ENCODE measurements at places on chromosomes 13 and 19.
A peak's percentile ranks its signal among the peaks of the same experiment; 100 is the strongest.

- no peak for DNase-seq
Observed at GRCh38 chr13:50065712-50066111, 50.5 kb downstream of the KCNRG start.

GRCh38 chr19:20313894-20314293 is 146.9 kb downstream of the ZNF486 start:
- DNase-seq, result no peak

GRCh38 chr19:24046550-24046949 is 40.4 kb upstream of the ZNF254 start:
- DNase-seq, result no peak

GRCh38 chr13:33318037-33318436 is 32.5 kb upstream of the STARD13 start:
- no peak for DNase-seq

GRCh38 chr19:35601971-35602370 is 10.6 kb upstream of the HAUS5 start:
- DNase-seq, result no peak

DNA sequence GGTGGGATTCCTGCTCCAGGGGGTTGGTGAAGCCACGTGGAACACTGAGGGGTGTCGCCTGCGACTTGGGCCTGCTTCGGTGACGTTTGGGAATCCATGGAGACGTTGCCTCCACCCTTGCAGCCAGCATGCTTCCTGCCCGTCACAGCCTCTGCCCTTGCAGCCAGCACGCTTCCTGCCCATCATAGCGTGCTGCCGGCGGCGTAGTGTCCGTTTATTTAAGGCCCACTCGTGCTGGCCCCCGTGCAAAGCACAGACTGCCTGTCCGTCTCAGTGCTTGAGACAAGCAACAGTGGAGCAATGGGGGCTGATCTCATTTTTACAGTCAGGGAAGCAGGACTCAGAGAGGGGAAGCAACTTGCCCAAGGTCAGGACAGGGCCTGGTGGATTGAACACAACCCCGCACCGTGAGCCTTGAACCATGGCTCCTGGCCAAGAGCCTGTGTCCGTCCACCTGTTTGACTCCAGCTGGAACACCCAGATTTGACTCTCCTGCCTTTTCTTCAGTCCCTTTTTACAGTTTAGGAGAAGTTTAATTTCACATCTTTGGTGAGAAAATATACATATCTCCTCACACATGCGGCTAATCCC is 149.6 kb downstream of the TEX29 start:
- no peak for DNase-seq

GRCh38 chr19:11496391-11497163 is 9.1 kb downstream of the ZNF653 start:
- peak; percentile 70 for DNase-seq

DNA sequence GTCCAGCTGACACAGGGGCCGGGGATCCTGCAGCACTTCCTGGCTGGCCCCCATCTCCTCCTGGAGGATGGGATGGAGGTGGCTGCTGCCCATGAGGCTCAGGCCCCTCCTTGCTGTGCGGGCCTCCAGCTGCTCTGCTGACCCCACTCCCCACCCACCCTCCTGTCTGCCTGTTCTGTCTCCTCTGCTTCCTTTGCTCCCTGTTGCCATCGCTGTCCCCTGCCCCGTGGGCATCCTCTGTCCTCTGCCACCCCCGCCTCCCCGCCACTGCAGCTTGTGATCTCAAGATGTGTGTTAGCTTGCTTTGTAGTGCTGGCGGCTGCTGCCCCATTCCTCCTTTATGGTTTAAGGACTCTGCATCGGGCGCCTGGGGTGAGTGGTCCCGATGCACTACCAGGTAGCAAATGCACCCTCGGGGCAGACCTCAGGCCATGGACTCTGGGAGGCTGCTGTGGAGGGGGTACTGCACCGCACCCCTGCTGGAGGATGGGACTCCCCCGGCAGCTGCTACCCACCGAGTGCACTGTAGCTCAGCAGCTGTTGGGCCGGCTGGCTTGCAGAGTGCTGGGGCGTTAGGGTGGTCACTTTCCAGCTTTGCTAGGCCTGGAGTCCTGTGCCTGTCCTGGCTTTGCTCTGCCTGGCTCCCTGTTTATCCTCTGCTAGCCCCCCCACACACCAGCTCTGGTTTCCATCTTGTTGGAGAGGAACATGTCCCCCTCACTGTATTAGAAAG is 15.8 kb upstream of the C19orf33 start:
- no peak for DNase-seq

- DNase-seq, result no peak
Observed at GRCh38 chr19:58536852-58537798, 6.7 kb upstream of the TRIM28 start.

DNA sequence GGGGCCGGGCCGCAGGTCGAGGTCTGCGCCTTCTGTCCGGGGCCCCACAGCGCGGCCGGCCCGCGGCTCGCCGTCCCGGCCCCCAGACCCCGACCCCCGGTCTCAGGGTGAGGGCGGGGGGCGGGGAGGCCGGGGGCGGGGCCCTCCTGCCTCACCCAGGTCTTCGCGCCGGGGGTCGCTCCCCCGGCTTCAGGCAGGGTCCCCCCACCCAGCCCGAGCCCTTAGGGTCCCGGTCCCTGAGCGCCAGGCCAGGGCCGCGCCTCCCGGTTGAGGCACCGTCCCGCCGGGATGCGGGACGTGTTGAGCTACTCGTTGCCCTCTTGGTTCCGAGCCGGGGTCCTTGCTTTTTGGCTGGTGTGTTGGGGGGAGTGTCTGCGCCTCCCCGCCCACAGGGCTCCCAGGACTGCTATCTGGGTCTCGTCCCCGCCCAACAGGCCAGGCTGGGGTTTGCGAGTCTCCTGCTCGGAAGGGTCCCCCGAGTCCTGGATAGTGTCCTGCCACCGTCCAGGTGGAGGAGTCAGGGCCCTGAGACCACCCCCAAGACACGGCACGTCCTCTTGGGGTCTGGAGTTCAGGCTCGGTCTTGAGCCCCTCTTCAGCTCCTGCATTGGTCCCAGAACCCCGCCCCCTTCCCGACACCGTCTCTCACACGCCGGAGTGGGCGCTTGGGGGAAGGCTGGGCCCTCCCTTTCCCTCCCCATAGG is 452 bp downstream of the PIAS4 start:
- peak; percentile 49 for DNase-seq

DNA sequence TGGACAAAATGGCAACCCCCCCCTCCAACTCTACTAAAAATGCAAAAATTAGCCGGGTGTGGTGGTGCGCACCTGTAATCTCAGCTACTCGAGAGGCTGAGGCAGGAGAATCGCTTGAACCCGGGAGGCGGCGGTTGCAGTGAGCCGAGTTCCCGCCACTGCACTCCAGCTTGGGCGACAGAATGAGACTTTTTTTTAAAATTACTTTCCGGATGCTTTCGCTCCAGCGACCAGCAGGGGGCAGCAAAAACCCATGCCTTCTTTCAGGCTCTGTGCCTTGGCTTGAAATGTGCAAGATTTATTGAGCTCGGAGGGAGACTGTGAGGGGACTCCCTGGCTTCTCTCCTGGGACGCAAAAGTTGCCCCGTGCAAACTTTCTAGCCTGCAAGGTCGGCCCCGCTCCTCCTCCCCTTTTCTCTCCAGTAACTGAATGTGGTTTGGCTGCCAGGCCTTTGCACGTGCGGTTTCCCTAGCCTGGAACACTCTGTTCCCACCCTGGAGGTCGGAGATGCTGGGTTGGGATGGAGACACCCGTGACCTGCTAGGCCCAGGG is 61.4 kb upstream of the NFIC start:
- DNase-seq, result peak; percentile 73

- no peak for DNase-seq
Observed at GRCh38 chr13:39451301-39451700, 151.7 kb downstream of the LHFPL6 start.

- no peak for DNase-seq
Observed at GRCh38 chr19:44822177-44822576, 13.3 kb downstream of the BCAM start.

DNA sequence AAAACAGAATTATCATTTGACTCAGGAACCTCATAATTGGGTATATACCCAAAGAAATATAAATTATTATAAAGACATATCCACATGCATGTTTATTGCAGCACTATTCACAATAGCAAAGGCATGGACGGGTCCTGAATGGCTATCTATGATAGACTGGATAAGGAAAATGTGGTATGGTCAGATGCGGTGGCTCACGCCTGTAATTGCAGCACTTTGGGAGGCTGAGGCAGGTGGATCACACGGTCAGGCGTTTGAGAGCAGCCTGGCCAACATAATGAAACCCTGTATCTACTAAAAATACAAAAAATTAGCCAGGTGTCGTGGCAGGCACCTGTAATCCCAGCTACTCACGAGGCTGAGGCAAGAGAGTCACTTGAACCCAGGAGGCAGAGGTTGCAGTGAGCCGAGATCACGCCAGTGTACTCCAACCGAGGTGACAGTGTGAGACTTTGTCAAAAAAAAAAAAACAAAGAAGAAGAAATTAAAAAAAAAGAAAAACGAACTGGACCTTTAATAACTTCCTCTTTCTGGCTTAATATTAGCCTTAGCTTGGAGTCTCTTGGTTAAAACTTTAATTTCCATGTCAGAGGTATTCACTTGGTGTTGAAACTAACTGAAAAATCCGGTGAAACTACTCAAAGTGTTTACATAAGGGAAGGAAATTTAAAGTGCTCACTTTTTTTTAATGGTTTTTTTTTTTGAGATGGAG is 104.4 kb downstream of the ZNF486 start:
- DNase-seq, result no peak

GRCh38 chr13:29464105-29464679 is 131.3 kb downstream of the SLC7A1 start:
- no peak for DNase-seq

GRCh38 chr19:33215438-33216197 is 10.0 kb downstream of the SLC7A10 start:
- DNase-seq, result no peak

DNA sequence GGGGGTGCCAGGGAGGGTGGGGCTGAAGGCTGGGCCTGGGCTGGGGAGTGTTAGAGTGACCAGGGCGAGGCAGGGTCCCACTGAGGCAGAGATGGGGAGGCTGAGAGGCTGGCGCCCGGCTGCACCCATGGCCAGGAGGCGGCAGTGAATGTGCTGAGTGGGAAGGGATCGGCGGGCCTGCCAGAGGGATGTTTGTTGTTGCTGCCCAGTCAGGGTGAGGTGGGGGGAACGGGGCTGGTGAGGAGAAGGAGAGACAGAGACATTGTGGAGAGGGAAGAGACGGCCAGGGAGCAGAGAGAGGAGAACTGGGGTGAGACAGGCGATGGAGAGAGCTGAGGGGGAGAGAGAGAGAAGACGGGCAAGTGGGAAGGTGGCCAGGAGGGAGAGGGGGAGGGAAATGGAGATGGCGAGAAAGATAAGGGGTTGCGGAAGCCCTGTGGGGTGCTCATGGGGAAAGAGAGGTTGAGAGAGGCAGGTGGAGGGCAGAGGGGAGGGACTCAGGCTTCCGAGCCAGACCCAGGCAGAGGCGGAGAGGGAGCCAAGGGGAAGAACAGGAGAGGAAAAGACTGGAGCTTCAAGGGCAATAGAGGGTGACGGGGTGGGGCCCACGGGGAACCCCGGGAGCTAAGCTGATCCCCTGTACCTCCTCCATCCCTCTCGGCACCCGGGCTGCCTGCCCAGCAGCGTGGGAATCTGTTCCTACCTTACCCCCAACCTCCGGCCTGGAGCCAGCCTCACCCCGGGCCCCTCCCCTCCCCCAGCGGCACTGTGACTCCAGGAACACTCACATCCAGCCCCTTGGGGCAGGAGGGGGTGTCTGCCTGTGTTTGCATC is 690 bp upstream of the B3GNT8 start:
- DNase-seq, result peak; percentile 21

Data from activated naive CD8-positive, alpha-beta T cell treated with anti-CD3 and anti-CD28 coated beads for 36 hours (primary cell).